Activated naive CD4-positive, alpha-beta T cell treated with anti-CD3 and anti-CD28 coated beads, Interleukin-2, amount 50 U/mL, for 72 hours (primary cell): ENCODE measurements at places on chromosomes 1 and 21. TPM values are rescaled to one million over a fixed set of nuclear protein-coding genes. Genes with fewer than 3 reads are reported as not detected.

Gene NGF
- not detected for total RNA-seq

DNA sequence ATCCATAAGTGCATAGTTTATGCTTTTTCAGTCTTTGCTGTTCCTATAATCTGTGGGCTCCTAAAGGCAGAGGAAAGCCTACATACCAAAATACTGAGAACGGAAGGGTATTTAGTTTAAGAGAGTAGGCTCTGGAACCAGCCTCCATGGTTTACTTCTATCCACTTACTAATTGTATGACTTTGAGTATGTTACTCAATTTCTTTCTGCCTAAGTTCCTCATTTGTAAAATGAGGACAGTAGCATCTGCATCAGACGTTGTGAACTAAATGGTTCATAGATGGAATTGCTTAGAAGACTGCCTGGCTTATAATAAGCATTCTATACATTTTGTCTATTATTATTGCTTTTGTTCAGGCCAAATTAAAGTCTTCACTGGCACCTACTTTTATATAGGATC lies 111.0 kb downstream of the NTNG1 start:
- no peak for DNase-seq

Gene DIRAS3
- total RNA-seq: not detected

DNA sequence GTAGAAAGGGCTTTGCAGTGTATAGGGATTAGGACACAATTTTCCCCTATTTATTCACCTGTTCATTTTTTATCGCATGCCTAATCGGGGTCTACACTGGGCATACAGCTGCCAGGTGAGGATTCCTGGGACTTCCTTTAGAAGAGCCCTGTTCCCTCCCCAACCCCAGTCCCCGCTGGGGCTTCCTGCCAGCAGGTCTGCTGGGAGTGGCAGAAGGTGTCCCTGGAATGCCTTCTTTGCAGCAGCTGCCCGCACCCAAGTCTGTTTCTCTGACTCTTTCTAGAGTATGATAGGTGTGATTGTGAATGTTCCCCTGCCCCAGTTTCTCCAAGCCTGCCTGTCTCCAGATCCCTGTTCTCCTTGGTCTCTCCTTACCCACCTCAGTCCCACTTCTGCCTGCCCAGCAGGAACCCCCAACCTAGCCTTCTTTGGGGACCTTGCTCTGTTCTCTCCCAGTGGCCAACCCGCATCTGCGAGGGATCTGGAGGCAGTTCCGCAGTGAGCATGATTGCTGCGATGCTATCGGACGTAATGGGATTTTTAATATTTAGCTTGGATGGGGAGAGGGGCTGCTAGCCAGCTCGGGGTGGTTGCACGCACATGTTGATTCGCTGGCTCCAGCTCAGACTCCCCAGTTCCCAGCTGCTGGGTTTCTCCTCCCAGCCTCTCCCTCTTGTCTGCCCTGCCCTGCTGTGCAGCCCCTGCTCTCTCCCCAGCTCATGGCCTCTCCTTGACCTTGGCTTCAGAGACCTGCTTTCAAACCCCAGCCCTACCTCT lies 79.8 kb downstream of the EPHB2 start:
- DNase-seq: no peak

DNA sequence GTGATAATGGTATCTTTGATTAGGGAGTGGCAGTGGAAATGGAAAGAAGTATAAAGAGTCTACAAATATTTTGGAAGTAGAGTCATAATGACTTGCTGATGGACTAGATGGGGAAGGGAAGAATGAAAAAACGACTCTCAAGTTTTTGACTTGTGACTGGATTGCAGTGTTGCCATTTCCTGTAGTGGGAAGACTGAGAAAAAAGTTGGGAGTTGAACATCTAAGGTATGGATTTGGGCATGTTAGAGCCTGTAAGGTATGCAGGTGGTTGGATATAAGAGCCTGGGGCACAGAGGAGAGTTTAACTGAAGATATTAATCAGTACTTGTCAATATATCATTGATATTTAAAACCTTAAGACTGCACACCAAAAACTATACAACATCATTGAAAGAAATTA lies 19.4 kb downstream of the DNM3 start:
- DNase-seq: no peak

- DNase-seq: no peak
Measured at GRCh38 chr1:186996816-186997215, 168.1 kb downstream of the PLA2G4A start.

Gene GCSAML
- 0.16 TPM for total RNA-seq

DNA sequence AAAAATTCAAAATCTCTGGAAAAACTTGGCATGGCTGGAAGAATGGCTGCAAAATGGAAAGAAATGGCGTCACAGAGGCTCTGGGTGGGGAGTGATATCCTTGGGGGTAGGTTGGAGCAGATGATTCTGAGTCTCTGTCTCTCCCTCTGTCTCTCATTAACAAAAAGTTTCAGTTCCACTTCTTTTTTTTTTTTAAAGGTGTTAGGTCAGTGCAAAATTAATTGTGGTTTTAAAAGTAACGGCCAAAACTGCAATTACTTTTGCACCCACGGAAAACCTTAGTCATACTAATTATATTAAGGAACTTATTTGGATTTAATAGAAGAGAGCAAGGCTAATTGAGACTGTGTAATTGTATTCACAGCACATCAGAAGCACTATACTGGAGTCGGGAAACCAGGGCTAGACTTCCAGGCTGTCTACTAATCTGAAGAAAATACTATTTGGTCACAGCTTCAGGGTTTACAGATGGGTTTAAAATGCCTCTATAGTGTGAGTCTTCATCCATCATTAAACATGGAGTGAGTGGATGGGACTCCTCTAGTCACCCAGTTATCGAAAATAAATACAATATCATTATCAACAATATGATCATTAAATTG lies 289.1 kb upstream of the PLD5 start:
- DNase-seq: no peak

GRCh38 chr1:74579425-74579824 lies 67.0 kb upstream of the LRRC53 start:
- DNase-seq: no peak

DNA sequence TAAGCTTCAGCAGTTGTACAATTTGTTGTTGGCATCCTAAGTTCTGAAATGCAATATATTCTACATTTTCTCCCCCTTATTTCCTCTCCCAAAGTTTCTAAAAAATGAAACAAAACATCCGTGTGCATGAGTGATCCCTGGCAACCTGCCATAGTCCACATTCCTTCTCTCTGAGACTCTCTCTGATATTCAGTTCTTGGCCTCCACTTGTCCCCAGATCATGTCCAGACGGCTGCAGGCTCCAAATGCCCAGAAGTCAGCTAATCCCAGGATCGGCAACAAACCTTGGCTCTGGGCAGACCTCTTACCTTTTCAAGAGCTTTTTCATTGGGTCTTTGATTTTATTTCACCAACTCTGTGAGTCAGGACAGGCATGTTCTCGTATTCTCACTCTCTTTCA lies 187.8 kb downstream of the ETS2 start:
- no peak for DNase-seq

- no peak for DNase-seq
Measured at GRCh38 chr1:61244114-61244513, 161.8 kb downstream of the NFIA start.
